Kidney epithelial cell (primary cell): ENCODE measurements at places on chromosomes 3 and 15. TPM values are rescaled to one million over a fixed set of nuclear protein-coding genes. Genes with fewer than 3 reads are reported as not detected.
A peak's percentile ranks its signal among the peaks of the same experiment; 100 is the strongest.

DNA sequence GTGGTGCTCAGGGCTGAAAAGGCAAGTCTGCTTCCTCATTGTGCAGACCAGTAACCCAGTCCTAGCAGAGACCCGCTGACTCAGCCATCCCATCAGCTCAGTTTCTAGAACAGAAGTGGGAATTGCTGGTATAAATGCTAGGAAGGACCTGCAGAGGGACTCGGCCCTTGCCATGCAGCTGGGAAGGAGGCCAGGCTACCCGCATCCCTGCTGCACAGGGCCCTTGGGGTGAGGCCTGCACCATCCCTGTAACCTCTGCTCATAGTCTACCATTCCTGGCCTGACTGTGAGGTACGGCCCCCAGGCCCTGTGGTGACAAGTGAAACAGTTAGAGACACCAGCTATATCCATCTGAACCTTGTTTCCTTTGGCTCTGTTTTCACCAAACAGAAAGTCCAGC lies 23.5 kb downstream of the RAB6B start:
- DNase-seq = no peak

- no peak for DNase-seq
Measured at GRCh38 chr15:98321896-98322295, 326.4 kb upstream of the IGF1R start.

GRCh38 chr3:124878561-124879336 lies 8.4 kb downstream of the ITGB5 start:
- DNase-seq = peak; percentile 67

DNA sequence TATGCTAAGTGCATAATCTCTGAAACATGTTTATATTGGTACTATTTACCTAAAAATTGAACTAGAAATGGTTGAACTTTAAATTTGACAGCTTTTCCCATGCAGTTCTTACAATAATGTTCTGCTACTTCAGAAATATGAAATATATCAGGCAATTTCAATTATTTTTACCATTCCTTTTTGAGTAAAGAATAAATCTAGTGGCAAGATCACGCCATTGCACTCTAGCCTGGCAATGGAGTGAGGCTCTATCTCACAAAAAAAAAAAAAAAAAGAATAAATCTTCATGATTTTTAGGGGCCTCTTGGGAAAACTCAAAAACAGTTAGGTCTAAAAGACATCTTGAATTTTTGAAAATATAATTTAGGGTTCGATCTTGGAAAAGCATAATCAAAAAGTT lies 10.6 kb upstream of the DNAAF4 start:
- DNase-seq = no peak

DNA sequence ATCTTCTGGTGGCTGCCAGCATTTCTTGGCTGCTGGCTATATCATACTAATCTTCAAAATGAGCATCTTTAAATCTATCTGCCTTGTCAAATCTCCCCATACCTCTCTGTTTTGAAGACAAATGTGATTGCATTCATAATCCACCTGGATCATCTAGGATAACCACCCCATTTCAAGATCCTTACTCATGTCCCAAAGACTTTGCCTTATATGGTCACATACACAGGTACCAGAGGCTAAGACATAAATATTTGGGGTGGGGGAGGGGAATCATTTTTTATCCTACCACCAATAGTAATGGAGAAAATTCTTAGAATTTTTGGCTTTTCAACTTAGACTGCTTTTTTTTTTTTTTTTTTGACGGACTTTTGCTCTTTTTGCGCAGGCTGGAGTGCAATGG lies 970.8 kb downstream of the PLOD2 start:
- DNase-seq = no peak

- DNase-seq = no peak
Measured at GRCh38 chr3:16290007-16290826, 25.2 kb downstream of the OXNAD1 start.

- DNase-seq = no peak
Measured at GRCh38 chr3:153291059-153291685, 129.1 kb downstream of the RAP2B start.

DNA sequence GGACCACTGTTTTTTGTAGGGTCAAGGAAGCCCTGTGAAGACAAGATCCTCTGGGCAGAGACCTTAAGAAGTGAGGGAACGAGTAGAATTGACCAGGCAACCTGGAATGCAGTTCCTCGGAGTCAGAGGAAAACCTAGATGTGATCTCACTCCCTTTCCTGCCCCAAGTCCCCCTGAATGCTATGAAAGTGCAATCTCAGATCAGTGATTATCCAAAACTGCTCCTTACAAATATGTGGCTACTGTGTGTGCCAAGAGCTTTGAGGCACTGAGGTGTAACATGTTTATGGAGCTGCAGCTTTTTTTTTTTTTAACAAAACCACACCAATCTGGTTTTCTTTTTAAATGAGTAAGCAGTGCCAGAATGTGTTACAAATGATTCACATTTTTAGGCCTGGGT lies 35.8 kb downstream of the THSD4 start:
- DNase-seq = peak; percentile 94

- DNase-seq = no peak
Measured at GRCh38 chr15:96121086-96121920, 209.2 kb upstream of the NR2F2 start.

- DNase-seq = no peak
Measured at GRCh38 chr3:47022641-47023071, 43.2 kb downstream of the NBEAL2 start.

DNA sequence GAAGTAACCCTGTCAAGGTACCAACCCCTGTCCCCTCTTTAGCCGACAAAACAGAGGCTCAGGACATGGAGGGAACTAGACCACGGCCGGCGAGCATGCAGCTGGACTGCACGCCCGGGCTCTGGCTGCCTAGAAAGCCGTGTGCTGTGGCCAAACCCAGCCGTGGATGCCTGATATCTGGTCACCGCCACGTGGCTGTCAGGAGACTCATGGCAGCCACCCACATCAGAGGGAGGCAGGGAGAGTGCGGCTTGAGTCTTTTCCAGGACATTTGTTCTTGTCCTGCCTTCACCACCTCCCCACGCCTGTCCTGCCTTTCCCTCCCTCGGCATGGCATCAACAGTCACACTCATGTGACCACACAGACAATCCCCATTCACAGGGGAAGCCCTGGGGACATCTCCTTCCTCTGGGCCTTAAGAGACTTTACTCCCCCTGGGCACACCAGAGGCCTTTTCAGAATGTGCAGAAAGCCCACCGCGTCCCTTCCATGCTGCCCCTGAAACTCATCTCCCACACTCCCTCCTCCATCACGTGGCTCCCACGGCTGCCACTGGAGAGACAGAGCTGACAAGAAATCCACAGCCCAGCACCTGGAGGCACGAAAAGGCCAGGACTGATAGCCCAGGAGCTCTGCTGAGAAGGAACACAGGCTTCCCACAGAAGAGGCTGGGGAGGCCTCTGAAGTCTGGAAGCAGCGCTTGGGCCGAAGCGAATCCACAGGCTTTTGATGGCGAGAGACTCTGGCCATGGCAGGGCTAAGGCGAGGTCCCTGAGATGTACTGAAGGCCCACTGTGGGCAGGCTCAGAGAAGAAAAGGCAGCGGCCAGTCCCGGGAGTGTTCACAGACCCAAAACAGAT lies 71.2 kb upstream of the IQSEC1 start:
- DNase-seq = no peak

GRCh38 chr3:123008840-123009239 lies 18.7 kb downstream of the SEMA5B start:
- no peak for DNase-seq

DNA sequence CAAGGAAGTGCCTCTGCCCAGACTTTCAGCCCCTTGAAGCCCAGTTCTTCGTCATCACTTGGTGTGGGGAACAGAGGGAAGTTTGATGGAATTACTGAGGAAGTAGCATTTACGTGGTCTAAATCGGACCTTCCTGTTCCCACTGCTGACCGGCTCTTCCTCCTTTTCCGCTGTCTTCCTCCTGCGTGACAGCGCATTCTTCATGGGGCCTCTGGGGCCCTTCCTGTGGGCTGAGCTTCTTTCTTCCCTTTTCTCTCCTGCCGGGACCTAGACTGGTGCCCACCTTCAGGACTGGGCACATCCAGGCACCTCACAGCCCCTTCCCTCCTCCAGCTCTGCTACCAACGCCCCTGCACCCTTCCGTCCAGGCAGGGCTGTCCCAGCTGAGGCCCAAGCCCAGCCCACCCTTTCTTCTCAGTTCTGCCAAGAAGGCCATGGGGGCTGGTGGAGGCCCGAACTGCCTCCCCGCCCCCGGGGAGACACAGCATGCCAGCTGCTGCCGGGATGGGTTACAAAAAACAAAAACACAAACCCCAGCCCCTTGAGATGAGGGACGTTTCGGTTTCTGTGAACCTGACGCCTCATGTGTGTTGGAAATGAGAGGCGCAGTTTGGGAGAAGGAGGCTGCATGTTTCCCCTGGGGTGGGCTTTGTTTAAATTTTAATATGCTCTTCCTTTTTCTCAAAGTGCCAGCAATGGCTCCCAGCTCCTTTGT lies 19.1 kb downstream of the ZNF710 start:
- no peak for DNase-seq

DNA sequence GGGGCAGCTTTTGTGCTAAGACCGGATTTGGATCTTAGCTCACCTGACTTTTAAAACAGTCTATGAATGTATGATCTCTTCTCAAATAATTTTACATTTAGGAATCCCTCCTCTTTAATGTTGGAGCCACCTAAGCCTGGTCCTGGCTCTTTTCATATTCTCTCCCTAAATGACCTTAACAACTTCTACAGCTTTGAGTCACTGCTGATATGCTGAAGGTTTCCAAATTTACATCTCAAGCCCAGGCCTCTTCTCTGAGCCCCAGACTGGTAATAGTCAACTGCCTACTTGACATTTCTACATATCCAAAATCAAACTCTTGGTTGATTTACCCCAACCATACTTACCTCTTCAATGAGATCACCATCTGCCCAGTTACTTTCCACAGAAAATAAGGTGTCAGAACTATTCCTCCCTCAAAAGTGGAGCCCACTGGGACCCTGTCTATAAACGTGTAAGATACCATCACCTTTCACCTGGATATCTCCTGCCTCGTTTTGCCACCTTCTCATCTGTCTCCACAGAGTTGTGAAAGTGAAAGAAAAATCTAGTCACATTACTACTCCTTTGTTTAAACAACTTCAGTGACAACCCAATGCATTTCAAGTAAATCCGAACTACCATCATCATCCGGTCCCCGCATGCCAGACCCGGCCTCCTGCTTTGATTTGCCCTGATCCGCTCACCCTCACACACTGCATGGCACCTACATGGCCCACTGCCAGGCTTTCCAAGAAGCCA lies 48.8 kb downstream of the UBP1 start:
- DNase-seq = no peak

GRCh38 chr15:98562331-98562937 lies 85.9 kb upstream of the IGF1R start:
- no peak for DNase-seq

DNA sequence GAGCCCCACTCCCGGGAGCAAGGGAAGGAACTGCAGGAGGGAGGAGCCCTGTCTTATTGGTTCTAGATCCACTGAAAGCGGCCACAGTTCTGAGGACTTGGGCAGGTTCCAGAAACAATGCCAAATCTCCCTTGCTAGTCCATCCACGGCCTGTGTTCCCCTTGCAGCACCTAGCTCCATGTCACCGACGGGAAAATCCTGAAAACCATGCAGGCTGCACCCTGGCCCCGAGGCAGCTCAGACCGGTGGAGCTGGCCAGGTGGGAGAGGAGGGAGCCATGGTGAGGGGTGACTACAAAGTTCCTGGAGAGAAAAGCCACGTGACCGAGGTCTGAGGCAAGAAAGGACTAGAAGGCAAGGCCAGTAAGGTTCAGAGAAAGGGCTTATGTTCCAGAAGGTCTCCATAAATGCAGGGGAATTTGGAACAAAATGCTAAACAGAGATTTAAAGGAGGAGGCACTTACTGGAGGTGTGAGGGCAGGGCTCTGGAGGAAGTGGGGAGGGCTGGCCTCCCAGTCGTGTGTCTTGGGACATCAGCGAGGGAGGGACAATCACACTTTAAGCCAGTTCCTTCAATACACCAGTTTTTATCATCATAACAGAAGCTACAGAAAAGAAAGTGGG lies 5.4 kb downstream of the MGLL start:
- DNase-seq = no peak

The RLBP1 gene
- not detected in 2 replicates for total RNA-seq

The LYZL4 gene
- total RNA-seq = not detected in 2 replicates

The CCDC9B gene
- 13.6 and 20.3 TPM in 2 replicates for total RNA-seq

The TGM4 gene
- not detected in 2 replicates for total RNA-seq

The SEMA7A gene
- total RNA-seq = 289 and 322 TPM in 2 replicates

The GPR27 gene
- total RNA-seq = 7.5 and 8.9 TPM in 2 replicates

The UBE2E1 gene
- total RNA-seq = 68.4 and 96.5 TPM in 2 replicates

The GRK7 gene
- total RNA-seq = not detected in 2 replicates

The ALDH1A2 gene
- total RNA-seq = 23.8 and 29.7 TPM in 2 replicates
